ENCODE measurements at places on chromosomes 2 and 18.

DNA sequence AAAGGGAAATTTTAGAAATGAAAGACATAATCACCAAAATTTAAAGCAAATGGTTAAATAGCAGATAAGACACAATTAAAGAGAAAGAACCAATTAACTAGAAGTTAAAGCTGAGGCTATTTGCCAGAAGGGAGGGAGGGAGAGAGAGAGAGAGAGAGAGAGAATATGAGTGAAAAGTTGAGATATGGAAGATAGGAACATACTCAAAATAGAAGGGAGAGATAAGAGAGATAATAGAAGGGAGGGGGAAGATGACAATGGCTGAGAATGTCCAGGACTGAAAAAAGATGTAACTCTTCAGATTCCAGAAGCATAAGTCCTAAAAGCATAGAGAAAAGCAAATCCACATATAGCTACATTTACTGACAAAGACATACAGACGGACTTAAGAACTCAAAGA lies 17.1 kb upstream of the AAK1 start:
- no peak for DNase-seq

DNA sequence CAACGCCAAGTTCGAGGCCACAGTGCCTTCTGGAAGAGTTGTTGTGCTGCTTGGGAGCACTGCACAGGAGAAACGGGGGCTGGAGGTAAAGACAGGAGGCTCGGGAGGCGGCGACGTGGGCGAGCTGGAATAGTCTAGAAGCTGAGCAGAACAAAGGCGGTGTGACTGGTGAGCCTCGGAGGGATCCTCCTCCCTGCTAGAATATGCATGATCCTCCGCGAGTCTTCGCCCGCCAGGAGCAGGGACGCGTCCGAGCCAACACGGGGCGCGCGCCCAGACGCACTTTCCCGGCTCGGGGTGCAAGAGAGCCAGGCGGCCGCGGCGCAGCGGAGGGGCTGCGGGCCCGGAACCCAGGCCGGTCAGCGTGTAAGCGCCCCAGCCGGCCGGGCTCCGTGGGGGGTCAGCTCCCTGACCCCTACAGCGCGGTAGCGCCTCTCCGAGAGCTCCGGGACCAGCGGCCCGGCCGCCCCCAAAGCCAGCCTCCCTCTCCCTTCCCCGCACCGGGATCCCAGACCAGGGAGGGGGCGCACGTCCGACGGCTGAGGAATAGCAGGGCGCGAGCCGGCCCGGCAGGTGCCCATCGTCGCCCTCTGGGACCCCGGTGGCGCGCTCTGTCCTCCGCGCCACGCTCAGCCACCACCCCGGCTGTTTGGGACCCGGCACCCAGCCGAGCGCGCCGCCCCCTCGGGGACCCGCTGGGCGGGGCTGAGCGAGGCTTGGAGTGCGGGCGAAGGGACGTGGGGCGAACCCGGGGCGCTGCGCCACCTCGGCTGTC lies 62.5 kb downstream of the GNAL start:
- no peak for DNase-seq

DNA sequence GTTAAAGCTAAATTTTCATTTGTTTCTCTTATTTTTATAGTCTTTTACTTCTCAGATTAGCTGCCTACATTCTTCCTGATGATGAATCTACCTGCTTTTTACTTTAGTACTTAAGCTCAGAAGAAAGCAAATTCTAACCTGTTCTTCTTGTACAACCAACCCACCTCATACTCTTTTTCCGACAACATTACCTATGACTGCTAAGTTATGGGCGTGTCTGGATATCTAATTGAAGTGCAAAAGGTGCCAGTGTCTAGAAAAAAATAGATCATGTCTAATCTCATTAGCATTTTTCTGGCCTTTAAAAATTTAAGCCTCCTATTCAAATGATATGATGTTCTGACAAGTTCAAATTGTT lies 1.5 kb upstream of the RGPD4 start:
- DNase-seq, result no peak

GRCh38 chr2:12432985-12433625 lies 283.6 kb upstream of the TRIB2 start:
- DNase-seq, result no peak

GRCh38 chr2:150127346-150127990 lies 360.0 kb downstream of the RND3 start:
- no peak for DNase-seq

GRCh38 chr2:111121028-111121827 lies 514 bp downstream of the BCL2L11 start:
- DNase-seq, result peak; percentile 33

- no peak for DNase-seq
Measured at GRCh38 chr2:30358351-30358750, 88.7 kb upstream of the LCLAT1 start.

DNA sequence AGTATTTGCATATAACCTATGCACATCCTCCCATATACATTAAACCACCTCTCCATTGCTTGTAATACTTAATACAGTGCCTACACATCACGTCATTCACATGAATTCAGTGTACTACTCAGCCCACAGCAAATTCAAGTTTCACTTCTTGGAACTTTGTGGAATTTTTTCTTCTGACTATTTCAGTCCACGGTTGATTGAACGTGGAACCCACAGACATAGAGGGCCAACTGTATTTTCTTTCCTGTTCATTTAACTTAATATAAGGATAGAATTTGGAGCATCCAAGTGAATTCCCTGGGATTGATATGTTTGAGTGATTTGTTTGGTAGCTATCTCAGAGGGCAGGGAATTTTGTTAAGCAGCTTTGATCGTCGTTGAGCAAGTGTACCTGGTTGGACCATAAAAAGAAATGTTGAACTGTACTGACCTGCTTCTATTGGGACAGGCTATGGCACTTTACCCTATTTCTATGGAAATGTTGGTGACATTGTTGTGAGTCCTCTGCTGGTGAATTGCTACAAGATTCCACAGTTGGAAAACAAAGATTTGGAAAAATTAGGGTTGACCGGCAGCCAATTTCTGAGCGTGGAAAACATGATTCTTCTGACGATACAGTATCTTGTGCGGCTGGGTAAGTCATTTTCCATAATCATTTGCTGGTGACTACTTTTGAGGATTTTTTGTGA lies 156.6 kb downstream of the ESCO1 start:
- no peak for DNase-seq

DNA sequence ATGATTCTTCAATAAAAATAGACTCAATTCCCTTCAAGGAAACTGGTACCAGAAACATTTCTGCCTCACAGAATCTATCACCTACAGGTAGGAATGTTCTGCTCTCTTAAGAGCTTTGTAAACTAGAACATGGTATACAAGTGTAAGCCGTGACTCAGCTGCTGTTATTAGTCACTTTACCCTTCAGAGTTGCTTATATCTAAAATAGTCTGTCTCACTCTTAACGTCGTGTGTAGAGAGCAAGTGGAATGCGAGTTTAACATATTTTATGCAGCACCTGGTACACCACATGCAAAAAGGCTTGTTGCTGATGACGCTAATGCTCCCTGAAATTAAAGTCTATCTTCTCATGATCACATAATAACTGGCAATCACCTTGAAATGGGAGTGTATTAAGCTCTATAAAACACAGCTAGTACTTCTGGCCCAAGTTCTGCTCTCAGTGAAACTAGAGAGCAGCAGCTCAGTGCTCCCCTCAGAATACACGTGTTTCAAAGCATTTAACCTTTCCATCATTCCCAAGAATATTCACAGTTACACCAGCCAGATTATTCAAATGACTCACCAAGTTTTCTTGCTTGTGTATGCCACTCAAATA lies 420.0 kb downstream of the ZEB2 start:
- no peak for DNase-seq

GRCh38 chr18:47791461-47791985 lies 138.9 kb downstream of the SMAD2 start:
- no peak for DNase-seq

- no peak for DNase-seq
Measured at GRCh38 chr2:120958623-120959366, 223.1 kb downstream of the GLI2 start.

DNA sequence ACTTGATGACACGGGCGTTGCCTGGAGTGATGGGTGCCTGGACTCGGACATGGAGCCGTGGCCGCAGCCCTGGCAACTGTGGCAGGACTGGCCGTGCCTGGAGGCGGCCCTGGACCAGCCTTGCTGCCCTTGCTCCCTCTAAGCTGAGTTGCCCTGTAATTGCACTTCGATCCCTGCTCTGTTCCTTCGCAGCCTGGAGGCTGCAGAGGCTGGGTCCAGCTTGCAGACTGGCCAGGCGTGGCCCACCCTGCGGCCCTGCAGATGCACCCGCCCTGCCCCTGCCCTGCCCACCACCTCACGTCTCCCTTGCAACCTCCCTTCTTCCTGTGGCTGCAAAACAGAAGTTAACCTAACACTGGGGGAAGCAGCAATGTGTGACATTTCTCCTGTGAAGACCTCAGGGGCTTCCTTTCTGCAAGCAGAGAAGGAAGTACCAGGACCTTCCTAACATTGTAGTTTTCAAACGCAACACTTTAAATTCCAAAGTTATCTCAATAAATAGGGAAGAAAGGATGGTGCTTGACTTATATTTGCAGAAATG lies 174.6 kb upstream of the TPO start:
- no peak for DNase-seq

DNA sequence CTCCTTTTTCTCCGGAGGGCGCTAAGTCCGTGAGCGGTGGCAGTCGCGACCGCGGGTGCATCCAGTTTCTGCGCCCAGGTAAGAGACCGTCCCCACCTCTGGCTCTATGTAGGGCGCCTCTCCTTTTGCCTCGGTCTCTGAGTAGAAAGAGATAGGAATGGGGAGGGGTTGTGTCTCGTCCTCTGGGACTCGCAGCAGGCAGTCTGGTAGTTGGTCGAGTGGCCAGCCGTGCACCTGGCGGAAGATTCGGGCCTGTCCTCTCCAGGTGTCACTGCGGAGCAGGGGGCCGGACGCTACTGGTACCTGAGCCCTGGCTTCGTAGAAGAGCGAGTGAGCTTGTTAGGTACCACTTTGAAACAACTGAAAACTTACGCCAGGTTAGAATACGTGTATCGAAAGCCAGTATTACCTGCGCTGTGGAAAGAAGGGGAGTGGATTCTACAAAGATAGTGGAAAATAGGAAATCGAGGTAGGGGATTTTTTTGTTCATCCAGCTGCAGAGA lies 403 bp downstream of the MAP2 start:
- no peak for DNase-seq

GRCh38 chr2:219435701-219436100 lies 1.1 kb downstream of the SPEG start:
- DNase-seq, result no peak

DNA sequence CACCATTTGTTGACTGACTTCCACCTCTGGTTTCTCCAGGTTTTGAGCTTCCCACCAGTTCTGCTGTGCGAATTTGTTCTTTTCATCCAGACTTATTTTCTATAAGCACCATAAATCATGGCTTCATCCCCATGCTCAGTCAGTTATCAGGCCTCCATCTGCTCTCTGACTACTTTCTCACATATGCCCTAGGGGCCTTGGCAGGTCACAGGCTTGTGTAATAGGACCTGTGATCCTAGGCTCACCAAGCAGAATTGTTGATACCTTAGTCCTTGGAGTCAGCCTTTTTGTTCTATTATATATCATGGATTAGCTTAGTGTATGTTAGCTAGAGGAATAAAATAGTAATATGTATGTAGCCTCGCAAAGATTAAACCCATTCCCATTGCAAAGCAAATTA lies 284.2 kb upstream of the TANK start:
- no peak for DNase-seq

DNA sequence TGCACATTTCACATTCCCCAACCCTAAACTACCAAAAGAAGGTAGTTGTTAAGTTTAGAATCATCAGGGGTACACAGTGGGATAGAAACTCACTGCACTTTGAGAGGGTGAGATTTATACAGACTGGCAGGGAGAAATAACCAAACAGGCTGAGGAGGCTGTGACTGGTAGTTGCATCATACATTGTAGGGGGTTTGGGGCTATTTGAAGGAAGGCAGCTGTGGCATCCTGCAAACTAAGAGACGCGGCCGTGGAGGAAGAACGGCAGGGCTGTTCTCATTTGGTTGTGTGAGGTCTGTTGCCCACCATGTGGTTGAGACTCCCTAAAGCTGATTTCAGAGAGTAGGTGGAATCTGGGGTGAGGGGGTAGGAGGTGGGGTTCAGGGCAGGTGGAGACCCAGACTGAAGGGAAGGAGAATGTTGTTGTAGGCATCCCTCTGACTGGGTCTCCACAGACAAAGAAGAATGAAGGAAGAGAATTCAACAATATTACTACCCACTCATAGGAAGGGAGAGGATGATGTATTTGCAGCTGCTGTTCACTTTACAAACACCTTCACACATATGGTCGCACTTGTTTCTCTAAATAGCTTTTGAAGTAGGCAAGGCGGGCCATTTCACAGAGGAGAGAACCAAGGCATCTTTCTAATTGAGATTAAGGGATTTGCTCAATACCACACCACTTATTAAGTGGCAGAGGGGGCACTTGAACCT lies 170.9 kb upstream of the SIX2 start:
- no peak for DNase-seq

GRCh38 chr18:60892855-60893254 lies 440.4 kb upstream of the CDH20 start:
- no peak for DNase-seq

DNA sequence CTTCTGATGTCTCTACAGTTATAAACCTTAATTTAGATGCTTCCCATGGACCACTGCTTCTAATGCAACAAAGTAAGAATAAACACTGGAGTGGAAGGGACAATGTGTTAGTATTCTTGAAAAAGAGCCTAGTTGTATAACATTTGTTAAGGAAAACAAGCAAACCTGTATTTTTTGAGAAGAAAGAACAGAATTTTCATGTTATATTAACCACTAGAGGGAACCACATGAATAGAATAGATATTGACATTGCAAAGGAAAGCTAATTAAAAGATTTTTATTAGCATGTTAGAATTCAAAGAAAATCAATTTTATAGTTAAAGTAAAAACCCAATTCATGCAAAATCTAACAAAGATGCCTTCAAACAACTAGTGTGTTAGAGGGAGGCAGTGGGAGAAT lies 151.2 kb upstream of the BARD1 start:
- no peak for DNase-seq

GRCh38 chr2:31109633-31110192 lies 28.5 kb downstream of the GALNT14 start:
- DNase-seq, result no peak

DNA sequence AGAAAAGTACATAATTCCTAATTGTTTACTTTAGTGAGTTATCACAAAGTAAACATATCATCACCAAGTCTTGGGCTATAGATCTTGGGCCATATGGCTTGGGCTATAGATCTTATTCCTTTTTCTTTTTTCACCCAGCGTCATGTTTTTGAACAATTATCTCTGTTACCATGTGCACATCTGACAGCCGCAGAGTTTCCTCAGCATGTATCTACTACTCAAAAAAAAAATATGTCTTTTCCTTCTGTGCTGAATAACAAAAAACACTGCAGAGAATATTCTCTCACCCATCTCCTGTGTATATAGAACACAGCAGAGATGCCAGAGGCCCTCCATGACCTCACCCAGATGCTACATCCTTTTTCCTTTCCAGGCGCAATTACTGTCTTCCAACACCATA lies 76.2 kb upstream of the MYO3B start:
- DNase-seq, result no peak

Measured in left renal pelvis (tissue), 4 donors.